Right renal pelvis (tissue), 4 donors: ENCODE measurements at places on chromosomes 5 and 9. TPM values are rescaled to one million over a fixed set of nuclear protein-coding genes. Genes with fewer than 3 reads are reported as not detected.
A peak's percentile ranks its signal among the peaks of the same experiment; 100 is the strongest.

GRCh38 chr9:79952401-79952800 lies 380.6 kb downstream of the TLE4 start:
- DNase-seq, result no peak

DNA sequence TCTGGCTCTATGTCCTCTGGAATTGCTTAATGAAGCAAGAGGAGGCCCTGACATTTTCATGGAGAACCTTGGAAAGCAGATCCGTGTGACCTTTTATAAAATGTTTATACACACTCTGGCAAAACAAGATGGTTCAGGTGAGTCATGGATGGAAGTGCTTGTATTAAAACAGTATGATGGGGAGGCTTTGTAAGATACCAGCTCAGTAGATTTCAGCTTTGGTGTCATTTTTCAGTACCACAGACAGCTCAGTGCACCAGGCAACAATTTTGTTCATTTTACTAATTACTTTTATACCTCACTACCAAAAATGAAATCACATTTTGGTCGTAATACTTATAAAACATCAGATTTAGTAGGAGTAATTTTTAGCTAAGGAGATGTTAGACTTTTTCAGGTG lies 5.2 kb downstream of the KCNN2 start:
- no peak for DNase-seq

Gene IFNK
- polyA plus RNA-seq, result 0.06 TPM

DNA sequence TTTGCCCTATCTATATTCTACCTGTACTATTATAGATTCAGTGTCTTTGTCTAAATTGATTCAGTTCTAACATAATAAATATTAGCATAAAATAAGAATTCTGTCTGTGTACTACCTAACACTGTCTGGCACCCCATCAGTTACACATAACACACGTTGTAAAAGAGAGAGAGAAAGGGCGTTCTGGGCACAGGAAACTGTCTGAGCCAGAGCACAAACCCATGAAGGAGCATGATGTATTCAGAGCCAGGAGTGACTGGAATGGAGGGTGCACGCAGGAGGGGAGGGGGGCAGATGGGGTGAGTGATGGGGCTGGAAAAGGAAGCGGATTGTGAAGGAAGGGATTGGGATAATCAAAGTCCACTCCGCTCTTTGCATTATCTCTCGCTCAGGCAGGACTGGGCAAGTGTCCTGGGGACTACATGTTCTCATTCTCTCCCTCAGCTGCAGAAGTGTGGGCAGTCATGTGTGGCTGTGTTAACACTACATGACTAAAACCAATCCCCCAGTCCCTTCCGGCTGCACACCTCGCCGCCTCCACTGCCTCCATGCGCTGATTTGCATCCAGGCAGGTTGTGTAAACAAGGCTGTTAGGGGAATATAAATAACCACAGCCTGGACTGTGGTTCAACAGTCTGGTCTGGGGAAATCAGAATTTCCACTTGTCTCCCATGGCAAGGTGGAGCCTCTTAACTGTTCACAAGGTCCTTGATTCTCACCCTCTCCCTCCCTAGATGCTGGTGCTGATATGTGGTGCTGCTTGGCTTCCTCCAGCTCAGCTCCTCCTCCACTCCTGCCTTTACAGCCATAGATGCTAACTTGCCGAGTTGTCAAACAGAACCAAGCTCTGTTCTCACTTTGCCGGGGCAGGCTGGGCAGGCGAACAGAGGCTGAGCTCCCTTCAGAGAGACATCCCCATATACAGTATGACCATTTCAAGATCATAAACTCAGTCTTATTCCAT lies 367.5 kb upstream of the BRINP1 start:
- peak; percentile 48 for DNase-seq

DNA sequence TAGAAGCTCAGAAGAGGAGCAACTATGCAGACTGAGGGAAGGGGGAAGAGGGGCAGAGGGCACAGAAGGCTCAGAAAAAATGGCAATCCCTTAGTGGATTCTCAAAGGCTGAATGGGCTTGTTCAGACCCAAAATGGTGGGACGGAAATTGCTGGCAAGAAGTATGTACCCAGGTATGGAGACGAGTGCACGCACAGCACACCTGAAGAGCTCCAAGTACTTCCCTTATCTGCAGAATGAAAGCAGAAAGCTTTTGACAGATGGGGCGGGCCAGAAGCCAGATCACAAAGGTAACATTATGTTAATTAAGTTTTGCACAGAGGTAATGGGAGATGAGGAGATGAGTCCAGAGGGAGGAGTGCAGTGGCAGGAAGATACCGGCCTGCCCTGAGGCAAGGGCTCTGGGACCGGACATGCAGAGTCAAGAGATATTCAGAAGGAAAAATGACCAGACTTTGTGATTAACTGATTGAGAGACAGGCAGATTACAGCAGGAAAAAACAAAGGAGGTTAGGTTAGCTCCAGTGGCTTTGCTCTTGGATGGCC lies 138.1 kb upstream of the PIK3R1 start:
- DNase-seq, result no peak

DNA sequence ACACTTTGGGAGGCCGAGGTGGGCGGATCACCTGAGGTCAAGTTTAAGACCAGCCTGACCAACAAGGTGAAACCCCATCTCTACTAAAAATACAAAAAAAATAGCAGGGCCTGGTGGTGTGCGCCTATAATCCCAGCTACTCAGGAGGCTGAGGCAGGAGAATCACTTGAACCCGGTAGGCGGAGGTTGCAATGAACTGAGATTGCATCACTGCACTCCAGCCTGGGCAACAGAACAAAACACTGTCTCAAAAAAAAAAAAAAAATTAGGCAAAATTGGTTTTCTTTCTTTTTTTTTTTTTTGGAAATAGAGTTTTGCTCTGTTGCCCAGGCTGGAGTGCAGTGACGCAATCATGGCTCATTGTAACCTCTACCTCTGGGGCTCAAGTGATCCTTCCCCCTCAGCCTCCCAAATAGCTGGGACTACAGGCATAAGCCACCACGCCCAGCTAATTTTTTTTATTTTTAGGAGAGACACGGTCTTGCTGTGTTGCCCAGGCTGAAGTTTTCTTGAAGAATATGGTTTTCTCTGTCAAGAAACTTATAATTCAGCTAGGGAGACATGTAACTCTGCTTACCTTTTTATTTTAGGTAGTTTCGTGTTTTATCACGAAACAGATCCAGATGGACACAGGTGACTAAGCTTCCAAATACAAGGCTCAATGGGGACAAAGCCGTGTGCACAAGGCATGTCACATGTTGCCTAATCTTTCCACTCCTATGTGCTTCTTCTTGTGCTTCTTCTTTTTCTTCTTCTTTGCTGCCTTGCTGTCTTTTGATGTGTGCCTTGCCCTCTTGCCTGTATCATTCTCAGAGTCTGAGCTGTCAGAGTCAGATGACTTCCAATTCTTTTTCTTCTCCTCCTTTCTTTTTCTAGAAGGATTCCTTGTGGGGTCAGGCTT lies 14.3 kb downstream of the TTC1 start:
- DNase-seq, result no peak

GRCh38 chr5:113598926-113599325 lies 85.4 kb downstream of the YTHDC2 start:
- no peak for DNase-seq

Gene PCDHAC1
- polyA plus RNA-seq, result 0.11 TPM

Gene C9orf57
- not detected for polyA plus RNA-seq

Gene C1QTNF3
- polyA plus RNA-seq, result 61.3 TPM

Gene PKD2L2
- 0.32 TPM for polyA plus RNA-seq

GRCh38 chr5:10149911-10150310 lies 99.8 kb downstream of the ATPSCKMT start:
- DNase-seq, result no peak

GRCh38 chr5:91219803-91220371 lies 163.2 kb downstream of the ARRDC3 start:
- no peak for DNase-seq

GRCh38 chr9:96626912-96627311 lies 7.3 kb upstream of the CDC14B start:
- DNase-seq, result no peak
